NCI-H1436 treated with DMSO at 0.1 percent for 48 hours (cell line): ENCODE measurements at places on chromosomes 1 and 21.

DNA sequence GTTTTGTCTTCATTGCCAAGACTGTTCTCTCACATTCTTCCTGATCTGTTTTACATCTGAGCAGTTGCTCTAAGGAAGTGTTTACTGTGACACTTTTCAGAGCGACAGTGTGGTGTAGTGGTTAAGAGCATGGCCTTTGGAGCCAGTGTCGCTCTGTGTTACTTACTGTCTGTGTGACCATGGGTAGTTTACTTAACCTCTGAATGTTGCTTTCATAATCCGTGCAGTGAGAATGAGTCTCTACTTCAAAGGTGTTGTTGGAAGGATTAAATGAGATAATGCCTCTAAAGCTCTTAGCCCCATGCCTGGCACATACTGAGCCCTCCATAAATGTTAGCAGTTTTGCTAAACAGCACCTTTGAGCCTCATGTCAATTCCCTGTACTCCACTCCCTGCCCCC, 35.9 kb upstream of the ZFP69B start:
- no peak for DNase-seq

- DNase-seq, result no peak
These were observed 413.9 kb upstream of the LYPLAL1 start for GRCh38 chr1:218759795-218760194.

- DNase-seq, result no peak
These were observed 29.6 kb downstream of the DISP1 start for GRCh38 chr1:222844411-222844779.

- DNase-seq, result no peak
These were observed 150.8 kb downstream of the NFIA start for GRCh38 chr1:61233121-61233660.

GRCh38 chr1:214416417-214416816, 135.0 kb downstream of the PTPN14 start:
- DNase-seq, result no peak

GRCh38 chr1:76494807-76495206, 372.5 kb upstream of the ST6GALNAC5 start:
- no peak for DNase-seq

DNA sequence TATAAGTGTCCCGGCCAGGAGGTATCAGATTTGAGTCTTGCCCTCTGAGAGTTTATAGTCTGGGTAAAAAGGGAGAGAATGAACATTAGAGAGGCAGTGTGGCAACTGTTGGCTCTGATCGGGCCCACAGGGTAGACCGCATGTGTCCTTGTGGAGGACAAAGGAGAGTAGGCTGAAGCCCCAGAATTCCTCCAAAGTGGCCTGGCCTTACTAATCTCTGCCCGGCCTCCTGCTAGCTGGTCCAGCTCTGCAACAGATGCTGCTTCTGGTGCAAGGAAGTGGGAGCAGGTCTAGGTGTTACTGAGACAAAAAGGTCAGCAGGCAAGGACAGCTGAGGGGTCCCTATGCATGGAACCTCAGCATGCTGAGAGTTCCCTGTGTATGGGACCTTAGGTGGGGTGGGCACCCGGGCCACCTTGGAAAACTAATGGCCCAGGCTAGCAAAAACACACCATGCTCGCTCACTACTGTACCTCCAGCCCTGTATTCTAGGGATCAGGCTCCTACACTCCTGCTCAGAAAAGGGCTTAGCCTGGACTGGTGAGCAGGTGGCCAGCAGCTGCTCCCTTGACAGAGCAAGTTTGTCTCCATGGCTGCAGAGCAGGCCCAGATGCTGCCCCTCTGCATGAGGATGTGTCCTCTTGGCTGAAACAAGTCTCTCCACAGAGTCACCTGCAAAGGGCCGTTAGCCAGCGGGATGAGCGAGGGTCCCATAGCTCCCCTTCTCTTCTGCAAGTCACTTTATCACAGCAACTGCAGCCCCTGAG, 30.3 kb upstream of the RGS16 start:
- DNase-seq, result no peak
